Karpas-422 (cell line): ENCODE measurements at places on chromosomes 7 and 10.

DNA sequence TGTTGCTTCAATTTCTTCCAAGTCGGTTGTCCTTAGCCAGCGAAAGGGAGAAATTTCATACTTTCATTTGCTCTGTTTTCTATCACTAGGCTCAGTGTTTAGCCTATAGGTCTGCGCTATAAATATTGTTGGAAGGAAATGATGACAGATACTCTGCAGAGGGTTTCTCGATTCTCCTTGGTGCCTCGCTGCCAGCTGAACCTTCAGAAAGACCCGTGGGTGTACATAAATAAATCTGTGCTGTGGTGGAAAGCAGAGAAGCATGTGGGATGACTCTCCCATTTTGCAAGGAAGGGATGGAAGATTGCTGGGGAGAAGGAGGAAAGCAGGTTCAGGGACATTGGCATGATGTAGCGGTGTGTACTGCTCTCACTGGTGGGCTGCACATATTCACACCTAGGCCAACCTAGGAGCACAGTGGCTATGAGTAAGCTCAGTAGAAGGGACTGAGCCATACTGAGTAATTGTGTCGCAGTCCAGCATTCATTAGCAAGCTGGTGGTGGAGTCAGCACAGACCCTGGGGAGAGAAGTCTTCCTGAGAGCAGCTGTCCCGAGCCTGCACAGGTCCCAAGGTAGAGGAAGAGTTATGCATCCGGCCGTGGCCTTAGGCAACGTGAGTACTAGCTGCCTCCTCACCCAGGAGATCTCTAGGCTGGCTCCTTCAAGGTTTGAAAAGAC is 50.5 kb downstream of the PNLIPRP3 start:
- DNase-seq: no peak

- DNase-seq: no peak
These were observed 39.9 kb downstream of the CAMK1D start for GRCh38 chr10:12389154-12389734.

GRCh38 chr7:27191161-27191731 is 6.2 kb upstream of the HOXA11 start:
- no peak for DNase-seq

DNA sequence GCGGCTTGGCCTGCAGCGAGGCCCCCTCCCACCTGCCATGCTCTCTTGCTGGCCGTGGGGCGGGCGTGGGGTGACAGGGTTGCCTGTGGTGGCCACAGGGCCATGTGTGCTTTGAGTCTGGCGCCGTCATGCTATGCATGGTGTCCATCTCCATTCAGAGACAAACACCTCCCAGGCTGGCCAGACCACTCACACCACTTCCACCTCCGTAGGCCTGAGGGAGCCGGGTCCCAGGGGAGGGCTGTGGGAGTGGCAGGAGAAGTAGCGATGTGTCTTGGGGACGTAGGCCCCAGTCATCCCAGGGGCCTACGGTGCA is 65.5 kb downstream of the DNAJB6 start:
- no peak for DNase-seq

GRCh38 chr7:75756991-75757676 is 14.9 kb downstream of the CCL26 start:
- DNase-seq: peak; percentile 74

DNA sequence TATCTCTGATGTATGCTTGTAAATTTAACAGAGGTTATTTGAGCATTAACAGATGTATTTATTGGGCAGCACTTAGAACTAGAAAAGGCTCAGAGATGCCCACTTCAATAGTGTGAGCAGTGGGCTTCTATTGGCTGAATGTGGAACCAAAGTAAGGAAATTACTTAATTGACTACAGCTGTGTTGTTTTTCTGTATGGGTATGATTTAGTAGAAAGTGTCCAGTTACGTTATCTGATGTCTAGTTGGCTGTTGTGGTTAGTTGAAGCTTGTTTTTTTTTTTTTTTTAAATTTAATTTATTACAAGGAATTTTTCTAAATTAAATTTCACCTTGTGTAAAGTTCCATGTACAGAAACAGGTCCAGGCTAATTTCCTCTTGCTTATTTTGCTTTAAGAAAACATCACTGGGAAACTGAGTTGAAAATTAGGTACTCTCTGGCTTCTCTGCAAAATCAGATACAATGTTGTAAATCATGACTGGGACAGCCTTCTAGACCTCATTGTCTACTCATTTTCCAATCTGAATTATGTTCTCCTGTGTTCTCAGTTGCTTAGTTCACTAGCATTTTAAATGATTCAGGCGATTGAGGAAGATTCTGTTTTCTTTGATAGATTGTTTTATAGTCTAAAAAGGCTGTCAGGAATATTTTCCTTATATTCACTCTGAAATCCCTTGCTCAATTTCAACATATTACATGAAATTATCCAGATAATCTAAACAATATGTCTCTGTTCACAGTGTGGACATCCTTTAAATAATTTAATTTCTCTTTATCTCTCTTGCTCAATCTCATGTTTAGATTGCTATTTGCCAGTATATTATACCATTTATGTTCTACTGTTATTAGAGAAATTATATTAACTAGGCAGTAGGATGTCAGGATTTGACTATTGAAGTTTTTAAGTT is 53.0 kb downstream of the PHF14 start:
- no peak for DNase-seq

DNA sequence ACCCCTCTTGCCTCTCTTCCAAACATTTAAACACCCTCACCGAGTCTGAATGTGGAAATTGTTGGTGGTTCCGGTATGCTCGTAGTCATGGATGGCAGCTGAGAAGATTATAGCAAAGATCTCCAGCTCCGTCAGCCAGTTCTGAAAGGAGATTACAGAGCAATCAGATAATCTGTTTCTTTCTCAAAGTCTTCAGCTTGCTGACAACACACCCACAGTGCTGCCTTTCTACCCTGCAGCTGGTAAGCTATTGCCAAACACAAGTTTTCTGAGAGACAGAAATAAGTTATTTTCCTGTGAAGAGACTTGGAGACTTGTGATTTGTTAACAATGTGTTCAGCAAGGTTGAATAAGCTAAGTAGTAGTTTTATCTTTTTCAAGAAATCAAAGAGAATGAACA is 163.6 kb downstream of the PPP1R17 start:
- no peak for DNase-seq

GRCh38 chr10:30671026-30671616 is 41.6 kb upstream of the LYZL2 start:
- DNase-seq: peak; percentile 79

DNA sequence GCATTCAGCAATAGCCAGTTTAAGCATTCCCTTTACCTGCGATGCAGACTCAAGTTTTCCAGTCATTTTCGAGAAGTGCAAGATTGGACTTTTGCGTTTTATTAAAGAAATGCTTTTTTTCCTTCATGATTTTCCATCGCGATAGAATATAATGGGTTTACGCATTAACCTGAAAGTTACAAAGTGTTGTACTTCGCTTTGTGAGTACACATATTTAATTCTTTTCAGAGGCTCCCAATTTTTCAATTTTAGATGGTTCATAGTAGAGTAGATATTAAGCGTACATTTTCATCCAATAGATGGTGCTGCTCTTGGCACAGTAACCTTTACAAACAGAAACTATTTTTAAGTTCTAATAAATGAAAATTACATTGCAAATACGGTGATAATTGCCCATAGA is 1.3 kb downstream of the PTPRZ1 start:
- no peak for DNase-seq

- no peak for DNase-seq
These were observed 33.2 kb downstream of the HIF1AN start for GRCh38 chr10:100568912-100569311.

GRCh38 chr7:138798836-138799235 is 840 bp upstream of the ATP6V0A4 start:
- DNase-seq: no peak

DNA sequence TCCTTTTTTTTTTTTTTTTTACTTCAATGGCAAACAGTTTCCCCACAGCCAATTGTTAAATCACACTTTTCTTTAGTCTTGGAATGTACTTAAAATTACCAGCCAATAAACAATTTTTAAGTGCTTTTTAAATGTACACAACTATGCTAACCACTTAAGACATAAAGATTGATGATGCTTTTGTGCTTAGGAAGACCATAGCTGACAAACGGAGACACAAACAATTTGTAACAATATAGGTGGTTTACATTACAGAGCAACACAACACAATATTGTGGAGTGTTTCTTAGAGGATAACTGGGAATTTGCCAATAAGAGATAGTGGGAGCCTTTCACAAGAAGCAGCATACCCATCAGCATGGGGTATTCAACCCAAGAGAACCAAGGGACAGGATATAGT is 798.5 kb upstream of the IGFBP3 start:
- no peak for DNase-seq

- DNase-seq: no peak
These were observed 7.6 kb upstream of the ORAI2 start for GRCh38 chr7:102425639-102426267.

DNA sequence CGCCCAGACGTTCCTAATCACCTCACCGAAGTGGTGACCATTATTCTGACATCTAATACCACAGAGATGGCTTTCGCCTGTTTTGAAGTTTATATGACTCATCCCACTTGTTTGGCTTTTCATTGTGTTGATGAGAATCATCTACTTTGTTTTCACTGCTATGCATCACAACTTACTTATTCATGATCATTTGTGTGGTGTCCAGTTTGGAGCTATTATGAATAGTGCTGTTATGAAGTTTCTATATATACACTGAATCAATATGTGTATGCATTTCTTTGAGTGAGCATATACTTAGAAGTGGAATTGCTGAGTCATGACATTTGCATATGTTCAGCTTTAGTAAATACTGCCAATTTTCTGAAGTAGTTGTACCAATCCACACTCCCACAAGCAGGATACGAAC is 38.6 kb upstream of the TNKS2 start:
- no peak for DNase-seq

DNA sequence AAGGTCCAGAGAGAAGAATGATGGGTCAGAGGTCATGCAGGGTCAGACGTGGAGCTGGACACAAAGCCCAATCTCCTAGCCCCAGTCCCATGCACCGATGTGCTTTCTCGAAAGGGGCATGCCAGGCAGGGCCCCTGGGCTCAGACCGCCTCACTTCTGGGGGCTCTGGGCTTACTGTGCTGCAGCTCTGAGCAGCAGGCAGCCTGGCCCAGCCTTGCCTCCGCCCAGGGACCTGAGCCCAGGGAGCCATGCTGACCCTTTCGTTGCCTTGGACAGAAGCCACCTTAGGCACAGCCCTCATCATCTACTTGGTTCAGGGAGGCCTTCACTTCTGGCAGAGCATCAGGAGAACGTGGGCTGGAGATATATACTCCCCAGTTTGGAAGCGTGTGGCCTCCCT is 161.2 kb downstream of the GRK5 start:
- no peak for DNase-seq

- DNase-seq: no peak
These were observed 559.0 kb upstream of the ADARB2 start for GRCh38 chr10:2296179-2296891.

GRCh38 chr7:120060281-120060680 is 212.7 kb upstream of the KCND2 start:
- DNase-seq: no peak

DNA sequence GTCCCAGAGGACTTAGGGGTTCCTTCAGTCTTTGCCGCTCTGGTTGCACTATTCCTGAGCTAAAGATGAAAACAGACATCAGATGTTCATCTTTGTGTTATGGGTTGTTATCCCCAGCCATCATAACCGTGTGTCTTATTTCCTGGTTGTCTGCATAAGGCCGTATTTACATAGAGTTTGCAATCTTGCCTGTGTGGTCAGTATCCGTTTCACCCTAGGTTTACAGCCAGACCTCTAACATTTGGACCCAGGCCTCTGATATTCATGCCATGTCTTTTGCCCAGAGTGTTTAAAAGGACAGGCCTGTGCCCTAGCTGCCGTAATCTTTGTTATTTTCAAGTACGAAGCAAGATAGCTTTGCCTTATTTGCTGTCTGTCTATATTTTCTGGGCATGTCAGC is 26.6 kb downstream of the LRRC4 start:
- peak; percentile 74 for DNase-seq
